ENCODE measurements at places on chromosomes 6 and 20. TPM values are rescaled to one million over a fixed set of nuclear protein-coding genes. Genes with fewer than 3 reads are reported as not detected.
A peak's percentile ranks its signal among the peaks of the same experiment; 100 is the strongest.

The WFDC5 gene
- 4.3 TPM for total RNA-seq

The DEF6 gene
- 27.3 TPM for total RNA-seq

The KCNB1 gene
- total RNA-seq, result 0.52 TPM

The SPTLC3 gene
- 9.0 TPM for total RNA-seq

The MCHR2 gene
- not detected for total RNA-seq

The JAG1 gene
- 118 TPM for total RNA-seq

The PKIB gene
- total RNA-seq, result 0.88 TPM

The SYCP2 gene
- 0.60 TPM for total RNA-seq

The RCAN2 gene
- 1.00 TPM for total RNA-seq

The NMBR gene
- total RNA-seq, result not detected

The PDE10A gene
- total RNA-seq, result 0.72 TPM

The C20orf144 gene
- not detected for total RNA-seq

- ATAC-seq, result no peak
Measured at GRCh38 chr6:37727996-37728395, 30.3 kb upstream of the MDGA1 start.

GRCh38 chr20:50680105-50680960 lies 11.0 kb downstream of the RIPOR3 start:
- ATAC-seq, result no peak

DNA sequence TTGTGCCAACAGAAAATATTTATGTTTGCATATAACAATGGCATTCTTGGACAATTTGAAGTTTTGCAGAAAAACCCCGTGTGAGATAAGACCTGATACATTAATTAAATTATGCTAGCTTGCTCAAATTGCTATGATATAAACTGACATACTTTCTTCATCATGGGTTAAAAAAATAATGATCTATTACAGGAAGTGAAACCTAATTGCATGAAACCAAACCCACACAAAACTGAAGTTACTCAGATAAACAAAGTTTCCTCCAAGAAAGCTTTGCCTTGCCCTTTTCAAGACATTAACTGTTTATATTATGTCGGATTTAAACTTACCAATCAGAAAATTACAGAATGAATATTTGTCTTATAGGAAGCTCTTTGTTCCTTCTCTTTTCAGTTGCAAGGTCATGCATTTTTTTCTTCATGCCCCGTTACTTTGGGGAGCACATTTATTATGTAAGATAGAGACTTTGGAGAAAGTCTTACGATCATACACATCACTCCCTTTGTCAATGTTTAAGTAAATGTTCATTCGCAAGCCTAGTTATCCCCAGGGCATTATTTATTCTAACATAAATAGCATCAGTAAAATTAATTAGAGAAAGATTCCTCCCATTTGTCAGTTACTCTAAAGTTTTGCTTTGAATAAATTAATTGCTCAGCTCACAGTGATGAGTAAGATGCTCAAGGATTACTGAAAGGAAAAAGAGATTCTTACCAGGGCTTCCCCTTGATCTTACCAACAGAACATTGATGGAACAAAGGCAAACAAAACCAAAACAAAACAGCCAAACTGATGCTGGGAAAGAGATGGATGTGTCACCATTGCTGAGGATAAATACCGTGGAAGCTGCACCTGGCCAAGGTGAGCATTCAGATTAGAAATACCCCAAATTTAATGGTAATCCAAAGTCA lies 14.8 kb upstream of the TMEM244 start:
- no peak for ATAC-seq

DNA sequence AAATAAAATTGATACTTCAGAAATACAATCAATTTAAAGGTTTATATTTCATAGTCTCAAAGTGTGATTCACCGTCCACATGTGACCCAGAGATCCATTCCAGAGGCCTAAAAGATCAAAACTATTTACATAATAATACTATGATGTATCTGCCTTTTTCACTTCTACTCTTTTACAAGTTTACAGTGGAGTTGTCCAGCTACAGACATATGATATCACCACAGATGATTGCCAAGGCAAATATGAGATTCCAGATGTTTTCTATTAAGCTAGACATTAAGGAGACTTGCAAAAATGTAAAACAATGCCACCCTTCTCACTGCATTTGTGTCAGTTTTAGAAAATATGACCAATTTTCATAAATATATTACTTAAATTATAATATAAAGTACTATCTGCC lies 443.7 kb downstream of the GJA1 start:
- ATAC-seq, result no peak

DNA sequence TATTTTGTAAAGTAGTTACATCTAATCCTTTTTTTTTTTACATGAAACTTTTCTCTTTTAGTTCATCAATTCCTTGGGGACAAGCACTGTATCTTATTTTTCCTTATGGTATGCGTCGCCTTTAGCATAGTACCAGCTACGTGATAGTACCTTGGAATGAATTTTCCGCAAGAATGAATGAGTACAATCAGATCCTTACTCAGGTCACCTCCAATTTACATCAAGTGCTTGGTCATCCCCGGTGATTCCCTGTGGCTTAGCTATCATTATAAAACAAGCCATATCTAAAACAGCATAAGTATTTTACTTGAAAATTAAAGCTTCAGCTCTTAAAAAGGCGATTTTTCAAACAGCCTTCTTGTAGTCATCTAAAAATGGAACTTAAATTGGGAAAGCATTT lies 680.4 kb upstream of the MAP3K7 start:
- ATAC-seq, result no peak

- ATAC-seq, result no peak
Measured at GRCh38 chr20:47611785-47612184, 110.1 kb downstream of the NCOA3 start.

DNA sequence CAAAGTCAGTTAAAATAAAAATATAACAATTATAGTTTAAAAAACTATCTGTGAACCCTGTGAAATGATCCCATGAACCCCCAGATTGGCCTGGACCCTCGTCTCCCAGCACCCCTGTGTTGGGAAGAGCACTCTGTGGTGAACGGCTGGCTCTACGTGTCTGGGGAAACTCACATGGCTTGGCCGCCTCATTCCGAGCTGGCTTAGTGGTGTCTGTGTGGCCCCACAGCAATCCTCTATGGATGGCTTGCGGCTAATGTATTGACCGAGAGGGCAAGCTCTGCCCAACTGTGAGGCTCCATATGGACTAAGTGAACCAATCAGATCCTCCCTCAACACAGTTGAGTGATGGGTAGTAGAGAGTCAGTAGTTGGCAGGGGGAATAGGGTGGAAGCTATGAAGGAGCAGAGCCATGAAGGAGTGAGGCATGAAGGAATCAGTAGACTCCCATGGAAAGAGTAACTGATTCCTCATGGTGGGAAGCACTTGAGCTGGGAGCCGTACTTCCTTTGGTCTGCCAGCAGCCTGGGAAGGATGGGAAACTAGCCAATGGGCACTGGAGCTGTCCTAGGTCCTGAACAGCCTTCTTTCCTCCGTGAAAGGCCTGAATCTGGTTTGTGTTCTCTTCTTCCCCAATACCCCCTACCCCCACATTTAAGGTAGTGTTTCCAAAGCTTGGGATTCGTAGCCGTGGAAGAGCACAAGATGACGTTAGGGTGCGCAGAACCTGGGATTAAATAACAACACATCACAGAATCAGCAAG lies 21.6 kb upstream of the ZNF831 start:
- ATAC-seq, result no peak

DNA sequence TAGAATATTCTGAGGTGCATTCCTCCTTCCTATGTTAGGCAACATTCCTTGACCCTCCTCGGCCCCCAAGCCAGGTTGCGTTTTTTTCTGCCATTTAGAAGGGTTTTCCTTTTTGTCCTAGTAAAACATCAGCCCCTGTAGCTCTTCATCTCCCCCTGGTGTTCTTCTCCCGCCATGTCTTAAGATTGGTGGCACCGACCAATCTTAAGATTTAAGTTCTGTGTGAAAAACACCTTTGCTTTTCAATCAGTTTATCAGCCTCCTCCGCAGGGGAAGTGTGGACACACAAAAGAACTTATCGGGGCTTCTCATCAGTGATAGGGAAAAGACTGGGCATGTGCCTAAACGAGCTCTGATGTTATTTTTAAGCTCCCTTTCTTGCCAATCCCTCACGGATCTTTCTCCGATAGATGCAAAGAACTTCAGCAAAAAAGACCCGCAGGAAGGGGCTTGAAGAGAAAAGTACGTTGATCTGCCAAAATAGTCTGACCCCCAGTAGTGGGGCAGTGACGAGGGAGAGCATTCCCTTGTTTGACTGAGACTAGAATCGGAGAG lies 719 bp upstream of the EDN1 start:
- peak; percentile 23 for ATAC-seq

GRCh38 chr6:18463429-18463828 lies 76.3 kb downstream of the RNF144B start:
- no peak for ATAC-seq

GRCh38 chr6:53857318-53858094 lies 62.7 kb downstream of the LRRC1 start:
- ATAC-seq, result peak; percentile 78

GRCh38 chr6:147222160-147222838 lies 18.1 kb downstream of the STXBP5 start:
- ATAC-seq, result no peak

DNA sequence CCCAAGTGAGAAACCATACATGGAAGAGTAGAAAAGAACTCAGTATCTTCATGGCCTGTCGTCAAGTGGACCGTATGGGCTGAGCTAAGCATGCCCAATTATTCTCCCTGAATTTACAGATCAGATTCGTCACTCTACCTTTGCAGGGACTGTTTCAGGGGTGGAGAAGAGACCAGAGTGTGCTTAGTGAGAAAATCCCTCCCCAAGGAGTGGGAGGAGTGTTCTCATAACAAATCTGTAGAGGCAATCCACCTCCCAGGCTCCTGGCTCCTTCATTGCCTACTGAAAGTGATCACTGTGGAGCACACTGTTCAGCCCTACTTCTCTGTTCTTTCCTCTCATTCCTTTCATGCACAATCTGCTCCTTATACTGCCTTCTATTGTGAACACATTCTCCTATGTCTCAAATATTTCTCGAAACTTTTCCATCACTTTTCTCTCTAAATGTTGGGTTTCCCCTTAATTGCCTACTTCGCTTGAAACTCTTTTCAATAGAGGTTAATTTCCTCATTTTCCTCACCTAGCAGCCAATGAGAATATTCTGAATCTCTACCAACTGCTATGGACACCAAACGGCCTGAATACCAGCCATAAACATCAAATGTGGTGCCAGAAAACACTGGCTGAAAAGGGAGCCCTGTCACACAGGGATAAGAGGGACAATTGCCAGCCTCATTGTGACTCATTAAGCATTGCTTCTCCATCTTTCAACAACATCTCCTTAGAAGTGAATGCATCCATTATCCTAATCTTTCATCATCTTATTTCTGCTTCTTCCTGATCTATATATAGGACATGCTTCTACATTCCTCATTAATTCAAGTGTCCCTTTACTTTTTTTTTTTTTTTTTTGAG lies 398.3 kb downstream of the UTRN start:
- ATAC-seq, result no peak

DNA sequence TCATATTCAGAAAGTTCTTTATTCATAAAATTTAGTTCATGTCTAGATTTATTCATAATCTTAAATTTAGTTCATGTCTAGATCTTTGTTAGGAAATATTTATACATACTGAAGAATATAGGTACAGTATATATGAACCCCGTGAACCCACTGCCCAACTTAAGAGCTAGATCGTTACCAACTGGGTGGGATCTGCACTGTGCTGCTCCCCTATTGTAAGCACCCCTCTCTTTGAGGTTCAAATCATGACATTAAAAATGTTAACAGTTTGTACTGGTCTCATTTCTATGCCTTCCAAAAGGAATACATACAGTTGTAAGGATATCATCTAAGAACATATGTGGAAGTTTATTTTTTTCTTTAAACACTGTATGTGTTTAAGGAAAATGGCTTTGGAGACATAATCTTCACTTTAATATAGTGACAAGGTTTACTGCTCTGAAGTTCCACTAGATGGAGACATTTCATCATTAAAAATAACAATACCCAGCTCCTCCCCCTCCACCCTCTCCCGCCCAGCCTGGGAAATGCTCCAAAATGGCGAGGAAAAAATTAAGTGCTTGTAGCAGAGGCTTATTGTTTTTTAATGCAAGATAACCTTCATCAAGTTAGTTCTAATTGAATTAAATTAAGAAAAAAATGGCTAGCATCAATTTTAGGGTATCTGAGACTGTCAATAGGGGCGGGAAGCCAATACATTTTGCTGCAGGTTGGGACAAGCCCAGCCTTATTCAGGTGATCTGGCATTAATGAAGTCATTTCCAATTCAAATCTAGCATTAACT lies 104.1 kb upstream of the TRAF3IP2 start:
- ATAC-seq, result peak; percentile 81

GRCh38 chr6:79079561-79080041 lies 1.5 kb upstream of the PHIP start:
- no peak for ATAC-seq

DNA sequence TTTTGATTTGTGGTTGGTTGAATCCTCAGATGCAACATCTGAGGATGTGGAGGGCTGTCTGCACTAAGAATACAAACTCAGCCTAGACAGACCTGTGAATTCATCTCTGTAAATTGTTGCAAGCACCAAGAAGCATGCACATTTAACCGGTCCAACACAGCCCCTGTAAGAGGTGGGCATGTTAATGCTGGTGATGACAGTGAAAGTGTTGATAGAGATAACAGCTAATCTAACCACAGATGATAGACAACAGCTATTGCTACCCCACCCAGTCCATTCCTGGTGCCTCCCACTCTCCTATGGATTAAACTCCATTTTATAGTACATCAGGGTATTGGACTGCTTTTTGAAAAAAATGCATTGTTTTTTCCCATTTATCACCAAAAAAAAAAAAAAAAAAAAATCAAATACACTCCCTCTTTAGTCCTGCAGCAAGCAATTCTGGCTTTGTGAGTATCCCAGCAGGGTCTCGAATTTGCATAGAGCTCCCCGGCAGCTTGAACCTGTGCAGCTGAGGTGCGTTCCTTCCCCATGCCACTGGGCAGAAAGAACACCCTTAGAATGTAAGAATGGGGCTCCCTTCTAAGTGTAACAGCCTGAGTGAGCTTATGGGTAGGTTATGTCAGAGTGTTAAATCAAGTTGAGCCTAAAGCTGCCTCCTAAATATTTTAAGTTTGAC lies 270.9 kb upstream of the JARID2 start:
- ATAC-seq, result no peak

DNA sequence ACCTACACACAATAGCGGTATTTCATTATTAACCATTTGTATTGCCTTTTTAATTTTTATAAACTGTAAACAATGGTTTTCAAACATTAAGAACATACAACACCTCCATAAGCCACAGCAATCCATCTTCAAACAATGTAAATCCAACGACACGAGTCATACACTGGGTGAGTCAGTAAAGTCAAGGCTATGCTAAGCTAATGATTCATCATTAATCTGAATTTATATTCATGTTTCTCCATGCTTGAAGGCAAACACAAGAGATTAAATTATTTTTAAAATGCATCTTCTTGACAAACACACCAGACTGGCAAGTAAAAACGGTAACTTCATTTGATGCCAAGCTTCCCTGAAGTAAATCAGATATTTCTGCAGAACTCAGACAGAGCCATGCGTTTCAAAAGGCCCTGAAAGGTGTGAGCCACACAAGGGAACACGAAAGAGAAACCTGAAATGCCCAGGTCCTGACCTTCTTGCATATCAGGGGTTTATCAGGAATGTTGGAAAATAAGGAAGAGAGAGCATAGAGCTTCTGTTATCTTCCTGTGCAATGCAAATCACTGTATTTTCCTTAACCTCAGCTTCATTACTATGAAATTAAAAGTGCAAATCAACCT lies 162.5 kb downstream of the ALDH8A1 start:
- peak; percentile 98 for ATAC-seq
